ENCODE measurements at places on chromosomes 3 and 15.
A peak's percentile ranks its signal among the peaks of the same experiment; 100 is the strongest.

GRCh38 chr3:11115548-11115947, 38.7 kb upstream of the HRH1 start:
- DNase-seq = no peak

DNA sequence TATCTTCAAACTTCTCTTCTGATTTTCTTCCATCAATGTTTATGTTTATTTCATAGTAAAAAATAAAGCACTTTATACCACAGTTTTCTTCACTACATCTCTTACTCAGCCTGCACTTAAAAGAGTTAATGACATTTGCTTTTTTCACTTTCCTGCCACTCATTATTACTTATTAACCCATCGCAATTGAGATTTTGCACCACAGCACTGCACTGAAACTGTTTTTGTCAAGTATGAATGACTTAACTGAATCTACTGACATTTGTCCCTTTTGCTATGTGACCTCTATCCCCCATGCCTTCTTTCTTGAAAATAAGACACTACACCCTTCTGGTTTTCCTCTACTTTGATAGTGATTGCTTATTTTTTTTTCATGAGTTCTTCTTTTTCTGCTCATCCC, 739.7 kb upstream of the DPPA4 start:
- DNase-seq = no peak

DNA sequence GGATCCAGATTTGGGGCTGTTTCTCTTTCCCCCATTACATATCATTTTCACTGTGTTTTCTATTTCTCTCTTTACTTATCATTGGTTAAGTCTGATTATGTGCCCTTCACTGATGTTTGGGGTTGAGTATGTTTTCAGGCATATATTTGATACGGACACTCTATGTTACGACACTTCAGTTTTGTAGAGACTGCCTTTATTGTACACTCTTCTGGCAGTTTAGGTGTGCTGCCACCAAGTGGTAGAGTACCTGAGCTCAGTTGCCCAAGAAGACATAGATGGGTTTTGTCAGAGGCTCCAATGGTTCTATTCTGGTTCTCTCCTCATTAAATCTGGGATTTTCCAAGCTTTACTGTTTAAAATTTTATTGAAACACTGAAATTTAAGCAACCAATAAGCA, 255.0 kb upstream of the ROPN1 start:
- peak; percentile 32 for DNase-seq

GRCh38 chr3:195911041-195911945, 2.9 kb upstream of the TNK2 start:
- DNase-seq = peak; percentile 12

GRCh38 chr3:117114517-117115265, 405.1 kb downstream of the TUSC7 start:
- peak; percentile 21 for DNase-seq

- peak; percentile 66 for DNase-seq
These were observed 63.0 kb upstream of the TSC22D2 start for GRCh38 chr3:150345021-150345538.

DNA sequence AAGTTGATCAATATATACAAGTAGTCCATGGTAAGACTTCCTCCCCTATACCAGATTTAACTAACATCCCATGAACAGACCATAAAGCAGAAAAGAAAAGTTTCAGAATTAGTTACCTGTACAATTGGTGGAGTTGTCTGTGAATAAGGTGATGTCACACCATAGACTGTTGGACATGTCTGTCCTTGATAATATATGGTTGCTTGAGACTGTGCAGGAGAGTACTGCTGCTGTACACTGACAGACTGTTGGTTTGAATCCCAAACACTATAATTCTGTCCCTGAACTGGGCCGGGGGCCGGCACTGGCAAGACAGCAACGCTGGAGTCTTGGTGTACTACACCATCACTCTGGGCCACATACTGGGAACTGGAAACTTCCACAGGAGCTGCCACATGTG, 77.2 kb downstream of the NBEAL2 start:
- no peak for DNase-seq

DNA sequence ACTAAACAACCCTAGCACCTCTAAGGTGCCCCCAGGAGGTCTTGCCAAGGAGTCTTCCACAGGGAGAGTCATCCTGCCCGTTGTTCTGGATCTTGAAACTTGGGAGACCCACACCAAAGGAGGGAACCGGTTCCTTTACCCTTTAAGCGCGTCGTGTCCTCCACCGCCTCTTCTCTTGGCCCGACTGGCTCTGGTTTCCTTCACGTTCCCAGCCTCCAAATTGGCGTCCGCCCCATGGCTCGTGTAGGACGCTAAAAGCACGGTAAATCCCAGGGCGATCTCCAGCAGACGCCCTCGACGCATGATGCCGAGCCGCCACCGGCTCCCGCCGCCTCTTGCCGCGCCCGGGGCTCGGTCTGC, 1.1 kb downstream of the FBN1 start:
- peak; percentile 51 for DNase-seq

DNA sequence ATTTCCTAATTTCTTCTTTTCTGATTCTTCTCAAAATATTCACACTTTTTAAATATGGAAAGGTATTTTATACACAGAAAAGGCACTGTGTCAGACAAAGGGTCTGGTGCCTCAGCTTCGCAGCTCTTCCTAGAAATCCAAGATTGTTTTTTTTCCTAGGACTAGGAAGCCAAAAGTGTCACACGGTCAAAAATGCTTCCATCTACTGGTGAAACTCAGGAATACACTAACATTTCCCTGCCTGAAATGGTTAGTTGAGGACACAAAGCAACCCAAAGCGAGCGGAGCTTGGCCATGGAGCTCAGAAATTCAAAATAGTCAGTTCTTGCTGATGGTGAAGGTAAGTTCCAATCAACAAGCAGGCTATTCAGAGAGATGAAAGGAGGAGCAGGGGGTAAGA, 426.5 kb upstream of the RASGRP1 start:
- DNase-seq = peak; percentile 53

Data from EH (cell line).